ENCODE measurements at places on chromosomes 1 and 21. TPM values are rescaled to one million over a fixed set of nuclear protein-coding genes. Genes with fewer than 3 reads are reported as not detected.

DNA sequence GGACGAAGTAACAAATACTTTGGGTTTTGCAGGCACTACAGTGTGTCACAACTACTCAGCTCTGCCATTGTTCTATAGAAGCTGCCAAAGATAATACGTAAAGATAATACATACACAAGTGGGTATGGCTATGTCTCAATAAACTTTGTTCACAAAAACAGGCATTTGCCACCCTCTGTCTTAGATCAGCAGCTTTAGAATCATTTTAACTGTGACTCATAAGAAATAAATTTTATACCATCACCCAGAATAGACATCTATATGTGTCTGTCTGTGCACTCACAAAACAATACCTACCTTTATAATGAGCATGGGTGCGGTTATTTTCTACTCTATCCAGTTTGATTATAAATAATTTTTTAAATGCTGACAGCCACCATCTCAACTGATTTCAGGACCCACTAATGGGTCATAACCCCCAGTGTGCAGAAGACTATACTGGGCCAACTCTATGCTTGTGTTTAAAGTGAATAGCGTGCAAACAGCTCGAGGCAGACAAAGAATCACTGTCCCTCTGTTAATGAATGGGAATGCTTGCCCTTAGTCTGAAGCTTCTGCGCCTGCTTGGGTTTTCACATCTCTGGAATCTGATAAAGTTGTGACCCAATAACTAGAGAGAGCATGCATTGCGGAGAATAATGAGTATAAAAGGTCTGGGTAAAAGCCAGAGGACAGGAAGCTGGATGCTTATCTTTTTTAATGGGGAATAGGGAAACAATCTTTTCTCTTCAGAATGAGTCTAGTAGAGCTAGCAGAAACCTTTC, 216.2 kb downstream of the PLPP3 start:
- no peak for DNase-seq

DNA sequence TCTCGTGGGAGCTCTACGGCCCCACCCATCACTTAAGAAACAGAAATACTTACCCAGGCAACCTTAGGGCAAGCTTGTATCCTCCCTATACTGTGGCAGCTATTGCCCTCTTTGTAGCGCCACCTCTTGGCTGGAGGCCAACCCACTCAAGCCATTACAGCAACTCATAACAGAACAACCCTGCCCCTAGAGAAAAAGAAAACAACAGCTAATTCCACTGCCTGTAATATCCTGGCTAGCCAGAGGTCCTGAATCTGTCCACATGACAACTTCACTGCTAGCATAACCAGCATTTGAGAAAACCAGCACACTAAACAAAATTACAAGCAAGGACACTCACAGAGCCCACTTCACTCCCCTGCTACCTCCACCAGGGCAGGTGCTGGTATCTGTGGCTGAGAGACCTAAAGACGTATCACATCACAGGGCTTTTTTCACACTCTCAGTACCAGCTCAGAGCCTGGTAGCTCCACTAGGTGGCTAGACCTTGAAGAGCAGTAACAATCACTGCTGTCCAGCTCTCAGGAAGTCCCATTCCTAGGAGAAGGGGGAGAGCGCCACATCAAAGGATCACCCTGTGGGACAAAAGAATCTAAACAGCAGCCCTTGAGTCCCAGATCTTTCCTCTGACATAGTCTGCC, 14.5 kb upstream of the MX1 start:
- DNase-seq, result no peak

DNA sequence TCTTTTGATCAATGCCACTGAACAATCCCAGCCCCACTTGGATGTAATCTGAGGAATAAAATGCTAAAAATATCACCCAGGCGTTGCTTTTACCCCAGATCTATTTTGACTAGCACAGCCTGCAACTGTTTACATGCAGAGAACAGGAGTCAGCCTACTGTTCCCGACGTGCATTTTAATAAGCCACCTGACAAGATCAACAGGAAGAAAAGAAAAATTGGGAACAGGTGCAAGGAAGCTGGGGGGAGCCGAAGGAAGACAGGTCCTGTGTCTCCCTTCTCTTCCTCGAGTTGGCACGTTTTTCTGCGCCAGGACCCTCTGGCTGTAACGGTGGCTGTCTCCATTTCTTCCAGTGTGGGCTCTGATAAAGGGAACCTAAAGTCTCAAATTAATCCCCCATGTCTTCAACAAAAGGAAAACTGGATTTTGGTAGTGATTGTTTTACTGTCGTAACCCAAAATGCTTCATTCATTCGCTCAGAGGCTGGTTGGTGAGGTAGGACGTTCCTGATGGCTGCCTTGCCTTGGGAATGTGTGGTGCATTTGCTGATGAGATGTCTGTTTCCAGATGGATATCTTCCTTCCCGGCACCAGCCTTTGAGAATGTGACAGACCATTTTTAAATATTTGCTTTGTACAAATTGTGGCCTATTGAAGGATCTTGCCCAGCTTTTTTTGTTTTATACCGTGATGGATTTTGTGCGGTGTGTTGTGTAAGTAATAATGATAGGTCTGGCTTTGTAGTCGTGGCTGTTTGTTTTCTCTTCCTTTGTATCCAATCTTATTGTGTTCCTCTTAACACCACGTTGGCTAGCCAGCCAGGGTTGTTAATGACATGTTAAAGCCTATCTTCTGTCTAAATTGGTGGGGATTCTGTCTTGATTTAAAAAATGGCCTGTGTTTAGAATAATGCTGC, 117.5 kb downstream of the C1orf21 start:
- DNase-seq, result no peak

- no peak for DNase-seq
Observed at GRCh38 chr1:246383791-246384190, 123.3 kb downstream of the SMYD3 start.

GRCh38 chr1:2340918-2341254, 50.5 kb downstream of the MORN1 start:
- no peak for DNase-seq

- DNase-seq, result no peak
Observed at GRCh38 chr1:214957330-214958137, 125.0 kb upstream of the KCNK2 start.

Gene CHIA
- not detected for total RNA-seq

Gene CNKSR1
- 2.4 TPM for total RNA-seq

Data from posterior vena cava (tissue), 2 donors.